Mammary epithelial cell (primary cell): ENCODE measurements at places on chromosomes 3 and 15. TPM values are rescaled to one million over a fixed set of nuclear protein-coding genes. Genes with fewer than 3 reads are reported as not detected.

The SV2B gene
- 0.40 and 1.4 TPM in 2 replicates for total RNA-seq

- DNase-seq, result peak; percentile 83
These were observed 119.9 kb downstream of the DGKG start for GRCh38 chr3:186241910-186242821.

- DNase-seq, result no peak
These were observed 540.9 kb downstream of the MAGI1 start for GRCh38 chr3:65497846-65498245.

DNA sequence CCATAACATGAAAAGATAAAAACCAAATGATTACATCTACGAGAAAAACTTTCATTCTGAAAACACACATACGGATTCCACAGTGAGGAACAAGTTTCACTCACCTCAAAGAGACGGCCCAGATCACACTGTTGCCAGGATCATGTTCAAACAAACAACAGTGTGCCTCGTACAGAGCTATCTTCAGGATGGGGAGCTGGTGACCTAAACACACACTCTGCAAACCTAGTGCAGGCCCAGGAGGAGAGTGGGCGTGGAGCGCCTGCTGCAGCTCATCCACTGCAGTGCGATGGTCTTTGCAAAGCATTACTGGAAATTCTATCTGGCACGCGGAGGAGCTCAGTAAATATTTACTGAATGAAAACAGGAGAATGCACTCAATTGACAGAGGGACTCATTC lies 38.5 kb downstream of the TAMM41 start:
- no peak for DNase-seq

GRCh38 chr15:40344217-40344616 lies 3.5 kb upstream of the CCDC9B start:
- DNase-seq, result no peak

- no peak for DNase-seq
These were observed 406.2 kb downstream of the CNTN4 start for GRCh38 chr3:2504912-2505311.

DNA sequence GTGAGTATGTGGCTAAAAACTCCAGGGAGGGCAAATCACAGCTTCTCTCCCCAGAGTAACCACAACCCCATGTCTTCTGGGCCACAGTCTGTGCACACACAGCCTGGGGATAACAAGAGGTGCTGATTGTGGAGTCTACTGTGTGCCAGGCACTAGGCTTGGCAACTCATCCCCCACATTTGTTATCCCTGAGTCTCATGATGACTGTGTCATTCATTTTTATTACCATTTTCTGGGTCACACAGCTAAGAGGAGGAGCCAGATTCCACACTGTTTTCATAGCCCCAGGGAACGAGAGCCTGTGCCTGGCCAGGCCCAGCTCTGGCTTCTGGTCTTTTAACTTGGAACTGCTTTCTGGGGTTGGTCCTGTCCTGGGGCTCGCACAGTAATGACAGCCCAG lies 34.5 kb downstream of the ESYT3 start:
- peak; percentile 76 for DNase-seq

GRCh38 chr15:47213883-47214282 lies 503.4 kb upstream of the SEMA6D start:
- no peak for DNase-seq

The CLDN1 gene
- total RNA-seq, result 12.3 TPM

GRCh38 chr3:62167566-62168262 lies 205.6 kb downstream of the FEZF2 start:
- peak; percentile 4 for DNase-seq

GRCh38 chr3:94303897-94304296 lies 241.0 kb downstream of the NSUN3 start:
- no peak for DNase-seq

GRCh38 chr3:23815879-23816278 lies 10.1 kb downstream of the UBE2E1 start:
- DNase-seq, result no peak

DNA sequence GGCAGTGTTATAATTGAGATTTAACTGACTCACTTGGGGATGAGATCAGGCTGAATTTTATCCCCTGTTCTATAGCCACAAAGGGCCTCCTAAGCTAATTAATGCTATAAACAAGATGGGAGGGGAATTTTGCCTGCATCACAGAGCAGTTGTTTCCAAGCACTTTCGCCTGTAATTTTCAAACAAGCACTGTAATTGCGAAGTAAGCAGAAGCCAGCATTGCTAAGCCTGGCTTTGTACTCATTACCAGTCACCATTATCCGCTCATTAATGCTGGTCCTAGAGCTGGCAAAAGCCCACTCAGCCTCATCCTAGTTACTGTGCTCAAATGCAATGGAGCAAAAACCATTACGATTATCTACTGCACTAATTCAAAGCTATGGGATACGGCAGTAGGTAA lies 356.6 kb upstream of the UBE2E2 start:
- DNase-seq, result no peak

The IQCF5 gene
- total RNA-seq, result not detected

The MEX3B gene
- total RNA-seq, result 10.8 TPM

The SOX2 gene
- not detected in 2 replicates for total RNA-seq

- DNase-seq, result no peak
These were observed 78.8 kb downstream of the DLG1 start for GRCh38 chr3:197219619-197220018.

GRCh38 chr15:91075739-91076138 lies 24.3 kb upstream of the SV2B start:
- DNase-seq, result no peak

DNA sequence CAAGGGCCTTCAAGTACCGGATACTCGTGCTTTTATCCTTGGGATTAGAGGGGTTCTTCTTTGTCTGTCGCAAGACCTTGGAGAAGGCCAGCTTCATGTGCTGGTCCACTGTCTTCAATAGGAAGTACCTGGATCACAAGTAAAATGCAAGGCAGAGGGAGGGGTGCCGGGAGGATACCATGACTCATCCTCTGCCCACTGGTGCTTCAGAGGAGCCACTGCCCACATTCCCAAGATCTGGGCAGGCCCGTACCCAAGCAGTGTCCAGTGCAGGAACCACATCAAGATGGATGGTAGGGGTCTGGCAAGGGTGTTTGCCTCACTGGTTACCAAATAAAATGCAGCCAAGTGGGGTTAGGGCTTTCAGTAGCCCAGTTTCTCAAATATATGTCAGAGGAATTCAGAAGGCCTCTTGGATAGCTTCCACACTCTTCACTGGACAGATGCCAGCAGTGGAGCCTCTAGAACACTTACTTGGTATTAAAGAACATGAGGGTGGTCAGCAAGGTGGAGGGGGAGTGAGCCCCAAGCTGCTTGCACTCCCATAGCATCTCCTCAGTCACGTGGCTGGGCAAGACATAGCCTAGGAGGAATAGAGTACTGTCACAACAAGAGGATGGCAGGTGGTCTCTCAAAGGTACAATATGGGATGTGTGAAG lies 3.6 kb upstream of the IMPDH2 start:
- DNase-seq, result peak; percentile 29

The ZCWPW2 gene
- total RNA-seq, result 0.21 TPM in 1 of 2 replicates, not detected in the other

GRCh38 chr3:134743006-134743405 lies 52.1 kb upstream of the EPHB1 start:
- no peak for DNase-seq

- DNase-seq, result no peak
These were observed 29.7 kb downstream of the ZNF106 start for GRCh38 chr15:42461261-42461660.

DNA sequence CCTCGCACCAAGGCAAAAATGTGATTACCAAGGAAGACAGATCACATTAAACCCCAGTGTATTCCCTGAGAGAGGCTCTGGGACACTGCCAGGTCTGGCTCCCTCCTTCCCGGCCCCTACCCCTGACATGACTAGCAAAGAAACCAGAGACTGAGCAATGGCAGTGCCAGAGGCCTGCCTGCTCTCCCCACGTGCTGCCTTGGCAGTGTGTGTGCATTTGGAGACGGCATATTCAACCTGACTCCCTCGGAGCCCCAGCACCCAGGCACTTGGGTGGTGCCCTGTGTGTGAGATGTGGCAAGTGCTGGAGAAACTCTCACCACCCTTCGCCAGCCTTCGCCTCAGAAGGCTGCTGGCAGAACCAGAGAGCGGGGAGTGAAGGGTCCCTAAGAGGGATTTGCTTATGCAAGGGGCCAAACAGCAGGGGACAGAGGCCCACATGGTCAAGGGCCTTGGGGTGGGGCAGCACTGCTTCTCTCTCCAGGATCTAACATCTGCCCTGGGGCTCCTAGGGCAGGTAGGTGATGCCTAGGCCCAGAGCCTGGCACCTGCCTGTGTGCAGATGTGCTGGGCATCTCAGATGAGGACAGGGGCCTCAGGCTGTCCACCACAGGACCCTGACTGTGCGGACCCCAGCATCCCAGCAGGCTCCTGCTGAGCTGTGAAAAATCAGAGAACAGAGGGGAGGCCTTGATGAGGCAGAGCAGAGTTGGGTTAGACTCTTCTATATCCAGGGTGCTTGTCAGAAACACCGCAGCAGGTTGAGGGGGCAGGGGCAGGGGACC lies 23.6 kb upstream of the PLXNA1 start:
- DNase-seq, result no peak

DNA sequence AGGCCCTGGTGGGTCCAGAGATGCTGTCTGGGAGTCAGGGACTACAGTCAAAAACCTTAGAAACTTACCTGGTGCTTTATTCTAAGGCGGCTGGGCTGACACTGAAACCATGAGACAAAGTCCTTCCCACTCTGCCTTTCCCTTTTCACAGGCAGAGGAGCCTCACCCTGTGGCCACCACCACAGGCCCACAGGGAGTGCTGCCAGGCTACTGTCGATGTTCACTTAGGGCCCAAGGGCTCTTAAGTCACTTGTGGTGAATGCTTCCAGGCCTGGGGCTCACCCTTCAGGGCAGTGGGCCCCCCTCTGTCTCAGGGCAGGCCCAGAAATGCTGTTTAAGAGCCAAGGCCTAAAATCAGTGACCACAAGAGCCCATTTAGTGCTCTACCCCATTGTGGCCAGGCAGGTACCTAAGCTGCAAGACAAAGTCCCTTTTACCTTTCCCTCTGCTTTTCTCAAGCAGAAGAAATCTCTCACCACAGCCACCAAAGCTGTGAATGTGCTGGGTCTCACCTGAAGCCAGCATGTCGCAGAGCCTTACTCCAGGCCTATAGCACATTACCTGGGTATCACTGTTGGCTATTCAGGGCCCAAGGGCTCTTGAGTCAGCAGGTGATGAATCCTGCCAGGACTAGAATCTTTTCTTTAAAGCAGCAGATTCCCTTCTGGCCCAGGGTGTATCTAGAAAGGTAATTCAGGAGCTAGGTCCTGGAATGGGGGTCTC lies 39.5 kb upstream of the GOLGA6B start:
- no peak for DNase-seq
